Activated CD8-positive, alpha-beta memory T cell treated with anti-CD3 and anti-CD28 coated beads, Interleukin-2, amount 50 U/mL, for 4 hours (primary cell): ENCODE measurements at places on chromosomes 16 and 17.

GRCh38 chr16:67667453-67667816, 821 bp downstream of the C16orf86 start:
- DNase-seq = no peak

DNA sequence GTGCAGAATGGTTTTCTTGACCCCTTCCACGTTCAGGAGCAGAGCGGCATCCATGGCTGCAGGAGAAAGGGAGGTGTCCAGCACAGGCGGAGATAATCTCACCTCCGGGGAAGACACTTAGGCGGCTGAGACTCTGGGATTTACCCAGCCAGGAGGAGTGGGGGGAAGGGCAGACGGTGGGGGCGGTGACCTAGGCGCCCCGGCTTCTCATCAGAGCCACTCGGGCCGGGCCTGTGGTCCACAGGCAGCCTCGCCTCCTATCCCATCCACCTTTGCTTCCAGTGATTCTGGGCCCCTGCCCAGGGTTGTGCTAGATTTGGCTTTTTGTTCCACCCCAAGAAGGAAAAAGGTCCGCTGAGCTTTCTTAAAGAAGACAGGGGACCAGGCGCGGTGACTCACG, at the start of gene AIPL1:
Gene AIPL1, minus strand, starts transcription at position 71 of the 400 bp plus-strand sequence. Its CDS starts 17 bp downstream, at position 54.
- DNase-seq = no peak

GRCh38 chr17:5540321-5540720, 44.0 kb downstream of the NLRP1 start:
- DNase-seq = no peak

DNA sequence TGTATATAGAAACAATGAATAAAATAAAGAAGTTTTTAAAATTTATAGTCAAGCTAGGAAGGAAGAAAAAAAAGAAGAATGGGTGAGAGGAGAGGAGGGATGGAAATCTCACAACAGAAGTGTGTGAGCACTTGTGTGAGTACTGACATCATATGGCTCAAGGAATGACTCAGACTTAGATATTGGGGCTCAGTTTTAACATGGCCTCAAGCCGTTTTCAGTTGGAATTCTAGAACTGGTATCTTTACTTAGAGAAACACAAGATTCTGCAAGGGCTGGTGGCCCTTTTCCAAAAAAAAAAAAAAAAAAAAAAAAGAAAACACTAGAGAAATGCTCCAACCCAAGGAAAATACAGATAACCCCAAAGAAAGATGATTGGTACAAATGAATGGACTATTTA, 55.1 kb downstream of the STXBP4 start:
- DNase-seq = no peak
